ENCODE measurements at places on chromosomes 4 and X.

GRCh38 chr4:89311433-89311832 is 3.8 kb upstream of the GPRIN3 start:
- DNase-seq = no peak

DNA sequence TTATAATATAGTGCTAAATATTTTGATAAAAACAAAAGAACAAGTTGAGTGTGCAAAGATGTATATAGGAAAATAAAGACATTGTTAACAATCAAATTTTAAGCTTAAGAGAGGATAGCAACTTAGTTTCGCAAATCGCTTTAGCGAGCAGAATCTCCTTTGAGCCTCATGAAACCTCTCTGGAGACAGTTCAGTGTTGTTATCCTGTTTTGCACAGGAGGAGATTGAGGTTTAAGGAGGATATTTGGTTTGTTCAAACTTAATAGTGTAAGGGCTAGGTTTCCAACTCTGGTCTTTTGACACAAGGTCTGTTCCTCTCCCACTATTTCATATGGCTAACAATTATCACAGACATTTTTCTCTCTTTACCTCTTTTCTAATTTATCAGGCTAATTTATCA is 1848.5 kb upstream of the TENM3 start:
- no peak for DNase-seq

GRCh38 chr4:184891816-184892397 is 66.1 kb upstream of the ACSL1 start:
- no peak for DNase-seq

- DNase-seq = no peak
Measured at GRCh38 chr4:154961263-154961662, 180.2 kb downstream of the RBM46 start.

DNA sequence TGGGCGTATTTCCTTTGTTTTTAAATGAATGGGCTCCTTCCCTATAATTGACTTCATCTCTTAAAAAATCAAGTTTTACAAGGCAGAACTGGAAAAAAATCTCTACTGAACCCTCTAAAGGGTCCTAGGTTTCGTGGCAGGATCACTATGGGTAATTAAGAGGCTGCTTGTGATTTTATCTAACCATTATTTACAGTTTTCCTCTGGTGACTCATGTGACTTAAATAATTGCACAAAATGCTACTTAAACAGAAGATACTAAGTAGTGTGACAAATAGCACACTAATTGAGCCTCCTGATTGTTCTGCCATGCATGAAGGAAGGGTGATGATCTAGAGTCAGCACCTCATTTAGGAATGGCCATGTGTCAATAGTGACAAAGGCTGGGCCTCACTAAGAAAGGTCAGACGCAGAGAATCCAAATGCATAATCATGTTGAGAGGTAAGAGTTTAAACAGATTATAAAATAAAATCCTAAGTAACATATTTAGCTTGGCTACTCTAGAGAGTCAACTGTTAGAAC is 35.5 kb downstream of the OFD1 start:
- DNase-seq = no peak

DNA sequence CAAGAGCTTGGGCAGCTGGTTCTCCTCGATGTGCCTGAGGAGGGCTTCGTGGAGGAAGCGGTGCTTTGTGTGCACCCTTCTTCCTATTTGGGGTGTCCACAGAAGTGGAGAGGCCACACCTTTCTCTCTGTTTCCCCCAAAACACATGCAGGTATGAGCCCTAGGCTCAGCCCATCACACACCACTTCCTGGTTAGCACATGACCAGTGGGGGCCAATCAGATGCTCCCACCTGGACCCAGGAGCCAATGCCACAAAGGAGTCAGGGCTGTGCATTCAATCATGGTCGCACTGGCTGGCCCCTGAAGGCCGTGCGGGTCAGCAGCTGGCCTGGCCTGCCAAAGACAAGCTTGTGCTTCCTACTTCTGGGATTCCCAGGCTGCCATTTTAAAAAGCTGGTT is 51.4 kb downstream of the PPP2R2C start:
- no peak for DNase-seq

- no peak for DNase-seq
Measured at GRCh38 chrX:104351173-104351769, 96.5 kb upstream of the ESX1 start.

DNA sequence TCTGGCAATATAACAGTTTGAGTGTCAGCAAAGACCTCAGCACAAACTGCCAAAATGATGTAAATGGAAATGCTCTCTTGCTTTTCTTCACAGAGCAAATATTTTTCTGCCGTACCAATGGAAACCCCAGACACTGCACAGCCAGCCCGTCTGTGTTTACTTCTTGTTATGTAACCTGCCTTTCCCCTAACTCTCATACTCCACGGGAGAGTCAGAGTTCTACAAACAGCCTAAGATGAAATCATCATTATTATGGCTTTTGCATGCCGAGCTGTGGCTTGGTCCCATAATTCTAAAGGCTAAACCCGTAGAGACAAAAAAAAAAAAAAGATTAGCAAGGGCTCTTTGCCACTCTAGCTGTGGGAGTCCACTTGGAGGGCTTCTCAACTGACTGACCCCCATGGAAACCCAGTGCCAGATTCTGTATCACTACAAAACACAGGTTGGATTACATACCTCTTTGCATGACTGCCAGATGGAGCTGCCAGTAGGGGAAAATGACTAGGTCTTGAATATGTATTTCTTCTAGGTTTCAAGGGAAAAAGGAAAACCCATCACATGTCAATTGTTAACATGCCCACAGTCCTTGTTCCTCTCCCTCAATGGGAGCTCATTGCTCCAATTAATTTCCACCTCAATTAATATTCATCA is 197.2 kb upstream of the CNKSR2 start:
- DNase-seq = no peak

- DNase-seq = no peak
Measured at GRCh38 chrX:116267511-116268040, 97.0 kb downstream of the AGTR2 start.
